ENCODE measurements at places on chromosomes 7 and 10. TPM values are rescaled to one million over a fixed set of nuclear protein-coding genes. Genes with fewer than 3 reads are reported as not detected.
A peak's percentile ranks its signal among the peaks of the same experiment; 100 is the strongest.

GRCh38 chr7:25802057-25802456, 349.9 kb upstream of the NFE2L3 start:
- DNase-seq = no peak

- DNase-seq = peak; percentile 30
Measured at GRCh38 chr7:146129296-146129695, 12.7 kb downstream of the CNTNAP2 start.

NEUROG3 gene
- total RNA-seq = not detected

PDZD7 gene
- 0.25 TPM for total RNA-seq

RET gene
- 2.7 TPM for total RNA-seq

DNA sequence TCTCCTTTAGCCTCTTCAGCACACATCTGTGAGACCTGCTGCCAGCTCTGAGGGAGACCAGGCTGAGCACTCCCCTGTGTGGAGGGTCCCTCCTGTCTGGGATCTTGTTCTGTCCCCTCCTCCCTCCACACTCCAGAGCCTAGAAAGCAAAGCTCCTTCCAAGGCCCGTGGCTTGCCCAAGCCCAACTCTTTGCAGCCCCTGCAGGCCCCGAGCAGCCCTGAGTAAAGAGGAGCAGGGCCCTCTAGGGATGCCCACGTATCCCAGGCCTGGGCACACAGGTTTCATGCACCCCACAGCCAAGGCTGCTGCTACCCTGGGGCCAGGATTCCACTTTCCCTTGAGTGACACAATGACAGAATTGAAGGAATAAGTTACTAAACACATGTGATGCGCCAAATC, 24.0 kb downstream of the COBL start:
- DNase-seq = peak; percentile 48

DNA sequence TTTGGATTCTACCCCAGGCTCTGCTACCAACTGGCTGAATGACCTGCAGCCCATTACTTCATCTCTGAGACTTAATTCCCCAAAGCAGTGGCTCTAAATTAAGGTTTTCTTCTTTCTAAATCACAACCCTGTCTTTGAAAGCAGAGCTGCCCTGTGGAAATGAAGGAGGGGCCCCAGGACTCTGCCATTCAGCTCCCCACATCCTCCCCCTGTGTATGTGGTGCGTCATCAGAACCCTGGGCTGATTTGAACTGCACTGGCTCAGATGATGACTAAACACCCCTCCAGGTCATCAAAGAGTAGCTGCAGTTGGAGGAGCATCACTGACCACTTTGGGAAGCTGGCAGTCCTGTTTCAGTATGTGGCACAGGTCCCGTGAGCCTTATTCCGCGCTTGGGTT, 46.6 kb downstream of the BPGM start:
- DNase-seq = no peak
